Activated CD8-positive, alpha-beta memory T cell treated with anti-CD3 and anti-CD28 coated beads, Interleukin-2, amount 10 ng/mL, durations not matched to agents 7 days and 5 days (primary cell): ENCODE measurements at places on chromosomes 6 and 20.

DNA sequence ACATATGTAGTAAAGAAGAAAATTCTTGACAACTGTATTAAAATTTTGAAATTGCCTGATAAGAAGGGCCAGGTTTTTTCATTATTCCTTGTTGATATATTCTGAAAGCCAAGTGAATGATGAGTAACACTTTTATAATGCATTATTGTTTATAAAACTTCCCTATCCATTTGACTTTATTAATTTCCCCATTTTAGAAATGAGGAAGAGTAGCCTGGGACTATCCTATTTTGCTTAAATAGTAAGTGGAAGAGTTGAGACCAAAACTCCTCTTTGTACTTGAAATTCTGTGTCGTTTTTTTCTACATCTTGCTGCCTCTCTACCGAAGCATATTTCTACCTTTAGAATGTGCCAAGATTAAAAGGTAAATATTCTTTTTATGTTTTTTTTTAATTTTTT, 39.7 kb downstream of the TRMT11 start:
- no peak overlapping the region for H3K4me3 ChIP-seq
- no peaks in the 10 kb centered on the region for H3K27me3 ChIP-seq
- no peak overlapping the region for H3K27ac ChIP-seq
- DNase-seq = no peak
- H3K4me1 ChIP-seq = no peaks in the 10 kb centered on the region

DNA sequence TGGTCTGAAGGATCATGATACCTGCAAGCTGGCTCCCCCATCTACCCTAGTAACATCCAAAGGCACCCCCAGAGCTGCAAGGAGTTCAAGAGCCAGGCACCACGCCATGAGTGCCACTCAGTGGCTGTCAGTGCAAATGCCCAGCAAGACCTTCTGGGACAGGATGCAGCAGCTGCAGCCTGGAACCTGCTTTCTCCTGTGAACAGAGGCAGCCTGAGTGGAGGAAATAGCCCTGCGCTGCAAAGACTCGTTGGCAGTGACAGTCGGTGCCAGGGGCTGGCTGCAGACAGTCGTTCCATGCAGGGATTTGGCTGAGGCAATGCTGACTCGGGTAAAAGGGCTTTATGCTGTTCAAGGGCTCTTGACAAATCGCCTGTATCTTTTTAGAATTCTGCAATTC, 15.7 kb upstream of the SSTR4 start:
- H3K4me1 ChIP-seq = no peaks in the 10 kb centered on the region
- no peak overlapping the region for H3K27ac ChIP-seq
- no peaks in the 10 kb centered on the region for H3K27me3 ChIP-seq
- no peak for DNase-seq

GRCh38 chr20:37406010-37406998, 60.4 kb downstream of the SRC start:
- H3K27ac ChIP-seq = no peak overlapping the region
- H3K27me3 ChIP-seq = peaks cover 33% of the 10 kb centered on the region
- peaks cover 21% of the 10 kb centered on the region for H3K4me1 ChIP-seq

GRCh38 chr20:50565383-50565782, 55.2 kb downstream of the PTPN1 start:
- H3K27me3 ChIP-seq = no peaks in the 10 kb centered on the region
- no peak for DNase-seq
- no peak overlapping the region for H3K27ac ChIP-seq
- H3K4me1 ChIP-seq = peaks cover 68% of the 10 kb centered on the region
- no peak overlapping the region for H3K4me3 ChIP-seq

- H3K27me3 ChIP-seq = peaks cover 14% of the 10 kb centered on the region
- peaks cover 9% of the 10 kb centered on the region for H3K4me1 ChIP-seq
- H3K4me3 ChIP-seq = no peak overlapping the region
- H3K27ac ChIP-seq = no peak overlapping the region
- no peak for DNase-seq
- no peaks in the 10 kb centered on the region for H3K36me3 ChIP-seq
These were observed 19.5 kb upstream of the TMX4 start for GRCh38 chr20:8039042-8039441.
